ENCODE measurements at places on chromosomes 6 and 20.

DNA sequence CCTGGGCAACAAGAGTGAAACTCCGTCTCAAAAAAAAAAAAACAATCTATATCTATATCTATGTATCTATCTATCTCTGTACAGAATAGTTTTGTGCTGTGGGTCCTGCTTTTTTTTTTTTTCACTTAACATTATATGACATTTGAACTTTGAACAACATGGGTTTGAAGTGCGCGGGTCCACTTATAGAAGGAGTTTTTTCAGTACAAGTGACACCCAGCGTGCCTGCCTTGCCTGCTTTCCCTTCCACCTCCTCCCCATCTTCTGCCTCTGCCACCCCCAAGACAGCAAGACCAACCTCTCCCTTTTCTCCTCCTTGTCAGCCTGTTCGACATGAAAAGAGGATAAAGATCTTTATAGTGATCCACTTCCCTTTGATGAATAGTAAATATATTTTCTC, 102.2 kb upstream of the KCNG1 start:
- DNase-seq: no peak

DNA sequence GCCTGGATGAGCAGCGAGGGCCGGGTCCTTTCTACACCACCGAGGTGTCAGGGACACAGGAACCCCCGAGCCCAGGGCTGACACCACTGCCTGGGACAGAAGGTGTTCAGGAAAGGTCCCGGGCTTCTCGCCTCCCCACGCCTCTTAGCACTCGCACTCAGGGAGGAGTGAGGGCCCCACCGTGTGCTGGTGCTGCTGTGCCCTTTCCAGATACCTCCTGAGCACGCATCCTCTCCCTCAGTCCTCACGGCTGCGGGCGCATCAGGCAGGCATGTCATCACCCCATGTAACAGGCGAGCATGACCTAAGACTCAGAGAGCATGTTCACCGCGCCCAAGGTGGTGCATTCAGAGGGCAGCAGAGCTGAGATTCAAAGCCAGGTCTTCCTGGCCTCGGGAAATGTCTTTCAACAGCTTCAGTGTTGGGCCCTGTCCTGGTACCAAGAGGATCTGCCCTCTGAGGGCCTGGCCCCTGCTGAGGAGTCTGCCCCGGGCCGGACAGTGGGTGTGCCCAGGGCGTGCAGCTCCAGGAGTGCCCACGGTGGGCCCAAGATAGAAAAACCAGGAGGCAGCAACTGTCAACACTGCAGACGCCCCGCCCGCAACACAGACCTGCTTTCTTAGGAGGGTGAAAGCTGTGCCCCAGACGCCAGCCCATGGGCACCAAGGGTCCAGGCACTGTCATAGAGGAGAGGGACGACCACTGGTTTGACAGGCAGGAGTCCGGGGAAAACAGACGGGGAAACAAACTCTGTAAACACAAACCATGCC, 29.2 kb downstream of the TGM2 start:
- DNase-seq: no peak

DNA sequence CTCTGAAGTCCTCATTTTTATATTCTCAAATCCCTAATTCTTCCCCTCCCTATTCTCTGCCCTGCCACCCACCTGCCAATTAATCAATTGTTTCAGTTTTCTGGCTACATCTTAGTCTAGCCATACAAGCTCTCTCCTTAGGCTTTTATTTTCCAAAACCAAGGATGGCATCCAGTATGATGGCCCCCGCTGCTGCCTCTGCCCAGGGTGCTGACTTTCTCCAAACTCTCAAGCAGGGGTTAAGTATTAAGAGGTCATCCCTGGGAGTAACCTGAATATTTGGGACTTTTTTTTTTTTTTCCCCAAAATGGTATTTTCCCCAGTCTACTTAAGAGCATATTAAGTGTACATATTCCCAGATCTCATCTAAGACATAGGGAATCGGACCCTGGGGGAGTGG, 183.8 kb downstream of the DHX35 start:
- no peak for DNase-seq

- DNase-seq: no peak
These were observed 22.6 kb downstream of the SIRPA start for GRCh38 chr20:1917786-1918185.

DNA sequence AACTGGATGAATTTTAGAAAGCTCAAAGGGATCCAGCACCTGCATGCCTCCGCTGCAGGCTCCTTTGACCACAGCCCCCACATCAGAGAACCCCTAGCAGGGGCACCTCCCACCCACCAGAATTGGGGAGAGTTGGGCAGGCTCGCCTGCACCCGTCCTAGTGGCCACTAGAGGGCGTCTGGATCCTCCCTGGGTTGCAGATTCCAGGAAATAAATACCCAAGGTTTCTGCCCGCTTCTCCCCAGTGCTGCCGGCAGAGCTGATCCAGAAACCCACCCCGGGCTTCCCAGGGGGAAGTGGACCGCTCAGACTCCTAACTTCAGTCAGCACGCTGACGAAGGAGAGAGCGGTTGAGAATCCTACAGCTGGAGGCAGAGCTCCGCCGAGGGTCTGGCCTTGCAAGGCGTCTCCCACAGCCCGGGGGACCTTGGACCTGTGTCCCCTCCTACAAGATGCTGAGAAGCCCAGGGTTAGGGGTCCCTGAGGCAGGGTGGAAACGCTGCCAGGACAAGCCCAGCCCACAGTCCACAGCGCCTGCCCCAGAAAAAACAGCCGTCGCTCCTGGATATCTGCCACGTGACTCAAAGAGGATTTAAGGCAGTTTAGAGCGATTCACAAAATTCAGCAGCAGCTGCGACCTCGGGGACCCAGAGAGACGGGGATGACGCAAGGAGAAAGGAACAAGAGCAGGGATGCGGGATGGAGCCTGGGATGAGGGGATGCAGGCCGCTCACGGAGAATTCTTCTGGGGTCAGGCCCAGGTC, 32.6 kb upstream of the PHACTR3 start:
- no peak for DNase-seq

- no peak for DNase-seq
These were observed 529 bp downstream of the UBE2C start for GRCh38 chr20:45813006-45813340.

GRCh38 chr20:48816282-48817205, 11.3 kb downstream of the PREX1 start:
- DNase-seq: no peak

DNA sequence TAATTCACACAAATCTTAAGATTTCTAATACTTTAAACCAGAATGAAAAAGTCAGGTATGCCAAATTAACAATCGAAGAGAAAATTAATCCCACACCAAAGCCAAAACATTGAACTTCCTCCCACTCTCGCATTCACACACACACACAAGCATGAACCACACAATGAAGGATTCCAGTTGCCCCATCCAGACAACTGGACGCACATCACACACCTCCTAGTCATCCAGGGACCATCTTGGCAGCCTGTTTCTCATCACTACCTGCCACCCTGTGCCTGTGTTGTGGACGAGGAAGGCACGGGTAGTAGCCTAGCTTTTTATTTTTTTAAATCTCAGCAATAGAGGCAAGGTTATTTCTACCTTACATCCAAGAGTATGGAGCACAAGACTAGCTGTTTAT, 15.2 kb downstream of the B4GALT5 start:
- no peak for DNase-seq

Data from stimulated activated CD8-positive, alpha-beta memory T cell treated with anti-CD3 and anti-CD28 coated beads, Interleukin-4, amount 100 ng/mL, for 1 hour (primary cell).